ENCODE measurements at places on chromosomes 7 and 10.

GRCh38 chr10:4048236-4048864 lies 263.3 kb upstream of the KLF6 start:
- no peak for DNase-seq

DNA sequence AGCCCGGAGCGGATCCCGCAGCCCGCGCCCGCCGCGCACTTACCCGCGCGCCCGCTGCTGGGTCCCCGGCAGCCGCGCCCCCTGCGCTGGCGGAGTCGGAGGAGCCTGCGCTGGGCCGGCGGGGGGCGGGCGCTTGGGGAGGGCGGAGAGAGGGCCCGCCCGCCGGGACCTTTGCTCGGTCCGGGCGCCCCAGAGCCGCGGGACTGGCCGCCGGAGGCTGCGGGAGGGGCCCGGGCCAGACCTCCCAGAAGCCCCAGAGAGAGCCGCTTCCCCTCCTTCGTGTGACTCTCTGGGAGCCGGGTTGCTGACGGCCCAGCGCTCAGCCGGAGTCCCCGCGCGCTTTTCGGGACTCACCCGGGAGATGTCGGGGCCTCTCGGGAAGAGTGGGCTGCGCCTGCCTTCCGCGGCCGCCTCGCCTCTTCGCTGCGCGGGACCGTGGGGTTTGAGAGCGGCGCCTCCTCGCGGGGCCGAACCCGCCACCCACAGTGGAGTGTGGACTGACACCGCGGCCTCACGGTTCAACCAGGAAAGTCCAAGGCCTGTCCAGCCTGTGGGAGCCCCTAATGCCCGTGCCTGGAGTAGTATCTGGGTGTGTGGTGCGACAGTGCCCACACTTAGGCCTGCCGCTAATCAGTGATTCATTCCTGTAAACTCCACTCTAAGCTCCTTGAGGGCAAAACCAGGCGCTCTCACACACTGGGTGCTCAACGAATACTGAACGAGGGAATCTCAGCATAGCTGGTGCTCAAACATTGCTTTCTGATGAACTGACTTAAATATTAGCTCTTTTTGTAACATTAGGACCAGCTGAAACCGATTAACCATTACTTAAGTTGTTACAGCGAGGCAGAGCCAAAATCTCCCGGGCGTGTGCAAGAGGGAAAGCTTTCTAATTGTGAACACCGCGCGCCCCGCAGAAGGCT lies at the start of gene GSDME:
GSDME (minus strand) TSS at position 112 of the 923 bp plus-strand sequence. CDS start 7,690 bp downstream, outside the sequence.
- peak; percentile 60 for DNase-seq

- no peak for DNase-seq
These were observed 194.0 kb downstream of the CFTR start for GRCh38 chr7:117673839-117674238.

- DNase-seq, result no peak
These were observed 74.2 kb downstream of the TYW1B start for GRCh38 chr7:72753781-72754180.

GRCh38 chr7:111090846-111091245 lies at the start of gene LRRN3:
LRRN3 (plus strand) TSS chr7:111091127; CDS start chr7:111122773, 31,646 bp downstream.
- DNase-seq, result no peak

- no peak for DNase-seq
These were observed 22.0 kb downstream of the CSGALNACT2 start for GRCh38 chr10:43160046-43160920.

DNA sequence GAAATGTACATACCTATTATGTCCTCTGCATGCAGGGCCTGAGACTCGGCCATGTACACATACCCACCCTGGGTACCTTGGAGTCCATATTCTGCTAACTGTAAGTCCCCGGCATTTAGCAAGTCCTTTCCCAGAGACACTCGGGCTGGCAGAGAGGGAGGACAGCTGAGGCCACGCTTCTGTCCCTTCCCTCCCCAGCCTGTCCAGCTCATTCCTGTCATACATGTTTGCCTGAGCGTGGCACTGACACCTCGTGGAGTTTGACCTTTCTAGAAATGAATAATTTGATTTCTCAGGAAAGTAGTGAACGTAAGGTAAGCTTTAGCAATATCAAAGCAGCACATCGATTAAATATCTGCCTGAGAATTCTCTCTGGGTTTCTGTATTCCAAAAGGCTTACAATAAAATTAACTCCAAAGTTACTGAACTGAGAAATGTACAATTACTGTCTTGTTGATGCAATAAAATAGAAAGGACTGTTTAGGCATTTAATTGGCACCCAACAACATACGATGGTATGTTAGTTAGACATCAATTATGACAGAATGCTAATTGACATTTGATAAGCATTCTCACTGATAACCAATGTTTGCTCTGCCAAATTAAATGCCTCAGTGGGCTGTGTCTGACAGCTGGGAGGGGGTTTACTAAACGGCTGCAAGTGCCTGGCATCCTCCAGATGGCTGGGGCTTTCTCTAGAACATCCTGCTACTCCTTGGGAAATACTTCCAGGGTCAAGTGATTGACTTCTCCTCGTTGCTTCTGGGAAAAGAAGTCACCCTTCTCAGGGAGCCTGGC lies 221.2 kb downstream of the CCSER2 start:
- DNase-seq, result no peak

DNA sequence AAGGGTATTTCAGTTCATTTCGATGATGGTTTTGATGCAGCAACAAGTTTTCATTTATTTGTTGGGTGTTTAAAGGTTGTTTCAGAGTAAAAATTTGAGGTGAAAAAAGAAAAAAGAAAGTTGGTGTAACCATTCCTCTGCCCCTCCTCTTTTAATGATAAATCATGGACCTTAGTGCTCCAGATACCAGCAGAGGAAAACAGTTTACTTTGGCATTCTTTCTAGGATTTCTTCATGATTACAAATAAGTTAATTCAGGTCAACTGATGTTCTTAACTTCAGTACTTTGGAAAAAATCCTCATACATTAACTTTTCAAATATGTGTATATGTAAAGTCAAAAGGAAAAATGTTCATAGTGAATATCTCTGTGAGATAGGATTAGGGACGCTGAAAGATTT lies 2.0 kb upstream of the RBP4 start:
- DNase-seq, result no peak

GRCh38 chr7:50339990-50340500 lies 35.5 kb downstream of the IKZF1 start:
- peak; percentile 89 for DNase-seq

DNA sequence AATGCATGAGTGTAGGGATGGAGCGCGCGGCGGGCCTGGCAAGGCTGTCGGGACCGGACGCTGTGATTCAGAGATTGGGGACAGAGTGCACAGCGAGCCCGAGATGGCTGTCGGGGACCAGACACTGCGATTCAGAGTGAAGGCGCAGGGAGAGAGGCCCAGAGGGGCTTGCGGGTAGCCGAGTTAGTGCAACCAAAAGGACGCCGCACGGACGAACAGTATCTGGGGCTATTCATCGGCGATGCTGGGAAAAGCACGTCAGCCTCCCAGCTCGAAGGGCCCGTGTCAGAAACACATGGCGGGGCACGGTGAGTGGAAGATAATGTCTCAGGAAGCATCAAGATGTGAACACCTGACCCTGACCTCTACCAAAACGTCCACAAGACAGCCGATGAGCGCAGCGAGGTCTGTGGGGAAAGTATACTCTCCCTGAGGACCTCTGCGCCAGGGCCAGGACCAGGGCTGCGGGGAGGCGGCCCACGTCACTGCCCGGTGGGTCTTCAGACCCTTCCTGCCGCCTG lies 215.8 kb downstream of the ZMYND11 start:
- no peak for DNase-seq

DNA sequence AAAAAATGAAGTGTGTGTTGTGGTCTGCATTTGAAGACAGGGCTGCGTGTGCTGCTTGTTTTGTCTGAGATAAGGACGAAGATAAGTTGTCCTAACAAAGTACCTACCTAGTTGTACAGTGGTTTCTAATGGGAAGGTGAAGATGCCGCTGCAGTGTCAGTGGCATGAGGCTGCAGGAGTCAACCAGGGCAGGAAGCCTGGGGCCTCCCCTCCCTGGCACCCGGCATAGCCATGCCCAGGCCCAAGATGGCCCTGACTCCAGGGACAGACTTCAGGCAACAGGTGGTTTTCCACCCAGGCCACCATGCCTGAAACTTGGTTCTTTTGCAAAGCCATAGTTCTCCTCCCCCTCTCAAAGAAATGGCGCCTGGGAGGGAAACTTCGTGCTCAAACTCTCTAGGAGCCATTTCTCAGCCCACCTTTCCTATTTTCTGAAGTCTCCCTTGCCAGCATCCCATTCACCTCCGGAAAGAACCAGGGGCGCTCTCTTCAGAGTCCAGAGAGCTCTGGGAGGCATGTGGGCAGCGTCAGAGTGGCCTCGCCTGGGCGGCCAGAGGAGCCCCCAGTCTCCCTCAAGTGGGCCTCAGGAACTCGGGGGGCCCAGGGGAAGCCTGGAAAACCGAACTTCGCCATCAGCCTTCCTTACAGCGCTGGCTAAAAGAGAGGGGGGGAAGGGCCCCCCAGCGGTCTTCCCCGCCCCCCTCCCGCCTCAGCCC lies 2.1 kb upstream of the KAT6B start:
- DNase-seq, result no peak

DNA sequence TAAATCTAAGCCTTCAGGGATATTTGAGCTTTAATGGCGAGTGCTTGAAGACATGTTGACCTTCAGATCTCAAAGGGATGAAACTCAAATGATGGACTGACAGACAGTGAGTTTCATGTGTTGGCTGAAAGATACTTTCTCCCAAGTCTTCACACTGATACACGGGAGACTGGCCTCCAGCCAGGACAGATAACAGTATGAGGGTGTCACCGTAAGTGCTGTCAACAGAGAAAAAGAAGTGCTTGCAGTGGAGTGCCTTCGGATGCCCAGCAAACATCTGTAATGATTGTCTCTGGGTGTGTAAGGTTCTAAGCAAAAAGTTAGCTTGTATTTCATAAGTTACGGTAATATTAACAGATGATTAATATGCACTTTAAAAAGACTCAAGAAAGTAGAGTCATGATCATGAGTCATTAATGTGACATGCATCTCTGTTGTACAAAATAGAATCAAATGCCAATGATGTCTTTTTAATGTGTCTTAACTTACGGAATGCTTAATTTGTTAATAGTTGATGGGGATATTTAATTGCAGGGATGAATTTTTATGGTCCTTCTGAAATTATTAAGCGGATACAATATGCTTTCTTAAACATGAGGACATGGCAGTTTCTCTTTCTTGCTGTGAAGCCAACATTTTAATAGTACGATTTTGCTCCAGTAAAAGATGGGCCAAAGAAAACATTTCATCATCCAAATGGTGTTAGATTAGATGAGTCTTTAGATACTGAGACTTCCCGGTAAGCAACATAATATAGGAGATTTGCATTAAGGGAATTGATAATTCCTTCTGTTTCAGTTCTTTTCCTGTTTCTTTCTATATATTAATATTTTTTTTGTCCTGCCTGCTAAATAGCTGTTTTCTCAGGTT lies 292.5 kb downstream of the GALNT17 start:
- no peak for DNase-seq

GRCh38 chr7:150901160-150902035 lies 49.1 kb downstream of the AOC1 start:
- peak; percentile 12 for DNase-seq

- DNase-seq, result no peak
These were observed 21.8 kb upstream of the SEMA3C start for GRCh38 chr7:80940539-80941207.

GRCh38 chr10:62946278-62946677 lies 130.1 kb upstream of the EGR2 start:
- no peak for DNase-seq

- DNase-seq, result no peak
These were observed 199.2 kb downstream of the JCAD start for GRCh38 chr10:29860166-29860565.

DNA sequence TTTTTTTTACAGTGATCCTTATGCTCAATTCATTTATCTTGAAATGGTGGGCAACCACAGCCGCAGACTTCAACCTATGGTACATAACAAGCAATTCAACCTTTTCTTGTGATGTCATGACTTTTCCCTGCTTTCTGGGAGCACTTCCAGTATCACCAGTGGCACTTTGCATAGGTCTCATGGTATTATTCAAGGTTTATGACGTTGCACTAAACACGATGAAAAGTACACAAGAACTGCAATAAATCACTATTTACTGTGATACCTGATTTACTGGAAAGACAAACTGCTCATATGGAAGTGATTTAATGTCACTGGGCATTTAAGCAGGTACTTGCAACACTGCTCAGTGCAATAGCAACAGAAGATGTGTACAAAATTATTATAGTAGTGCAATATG lies 251.7 kb upstream of the CXCL12 start:
- no peak for DNase-seq

GRCh38 chr10:115441907-115442545 lies 348.9 kb downstream of the ATRNL1 start:
- no peak for DNase-seq

GRCh38 chr10:91602449-91602848 lies 30.4 kb downstream of the PPP1R3C start:
- no peak for DNase-seq

DNA sequence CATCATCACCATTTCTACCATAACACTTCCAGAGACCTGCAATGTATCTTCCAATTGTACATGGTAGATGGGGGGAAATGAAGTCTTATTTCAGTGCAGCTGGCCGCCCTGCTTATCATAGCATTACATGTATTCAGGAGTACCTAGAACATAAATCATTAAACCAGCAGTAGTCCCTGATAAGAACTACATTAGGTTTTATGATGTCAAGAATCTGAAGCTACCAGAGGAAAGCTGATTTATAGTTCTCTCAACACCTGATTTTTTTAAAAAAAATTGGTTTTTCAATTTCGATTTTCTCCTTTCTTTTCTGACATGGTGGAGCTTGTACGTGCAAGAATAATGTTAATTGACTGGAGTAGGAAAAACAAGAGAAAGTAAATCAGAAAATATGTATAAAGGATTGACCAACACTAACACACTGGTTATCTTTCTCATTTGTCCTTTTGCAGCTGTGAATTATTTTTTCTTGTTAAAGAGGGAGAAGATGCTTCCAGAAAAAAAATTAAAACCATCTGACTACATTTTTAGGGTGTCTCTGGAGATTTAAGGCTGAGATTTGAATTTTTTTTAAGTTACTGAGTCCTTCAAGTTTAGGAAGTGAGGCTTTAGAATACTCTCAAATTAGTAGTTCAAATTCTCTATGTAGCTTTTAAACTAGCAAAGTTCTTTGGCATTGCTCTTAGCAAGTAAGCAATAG lies 59.1 kb downstream of the CSTF2T start:
- no peak for DNase-seq

DNA sequence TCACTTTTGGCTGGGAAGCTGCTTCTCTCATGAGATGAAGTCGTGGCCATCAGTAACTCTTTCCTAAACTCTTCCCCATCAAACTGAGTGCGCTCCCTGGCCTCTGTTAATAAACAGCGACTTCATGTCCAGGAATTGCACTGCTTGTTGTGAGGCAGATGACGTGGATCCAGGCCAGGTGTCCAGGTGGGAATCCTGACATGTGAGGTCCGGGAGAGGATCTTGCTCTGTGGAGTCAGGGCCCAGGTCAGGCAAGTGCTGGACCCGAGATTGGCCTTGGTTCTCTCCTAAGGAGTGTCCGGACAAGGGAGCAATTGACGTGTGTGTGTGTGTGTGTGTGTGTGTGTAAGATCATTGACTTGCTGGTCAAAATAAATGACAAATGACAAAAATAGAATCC lies 362.7 kb downstream of the GLRX3 start:
- DNase-seq, result no peak

All from K562 (cell line).